Posterior vena cava (tissue), 2 donors: ENCODE measurements at places on chromosomes 13 and 19. TPM values are rescaled to one million over a fixed set of nuclear protein-coding genes. Genes with fewer than 3 reads are reported as not detected.

DNA sequence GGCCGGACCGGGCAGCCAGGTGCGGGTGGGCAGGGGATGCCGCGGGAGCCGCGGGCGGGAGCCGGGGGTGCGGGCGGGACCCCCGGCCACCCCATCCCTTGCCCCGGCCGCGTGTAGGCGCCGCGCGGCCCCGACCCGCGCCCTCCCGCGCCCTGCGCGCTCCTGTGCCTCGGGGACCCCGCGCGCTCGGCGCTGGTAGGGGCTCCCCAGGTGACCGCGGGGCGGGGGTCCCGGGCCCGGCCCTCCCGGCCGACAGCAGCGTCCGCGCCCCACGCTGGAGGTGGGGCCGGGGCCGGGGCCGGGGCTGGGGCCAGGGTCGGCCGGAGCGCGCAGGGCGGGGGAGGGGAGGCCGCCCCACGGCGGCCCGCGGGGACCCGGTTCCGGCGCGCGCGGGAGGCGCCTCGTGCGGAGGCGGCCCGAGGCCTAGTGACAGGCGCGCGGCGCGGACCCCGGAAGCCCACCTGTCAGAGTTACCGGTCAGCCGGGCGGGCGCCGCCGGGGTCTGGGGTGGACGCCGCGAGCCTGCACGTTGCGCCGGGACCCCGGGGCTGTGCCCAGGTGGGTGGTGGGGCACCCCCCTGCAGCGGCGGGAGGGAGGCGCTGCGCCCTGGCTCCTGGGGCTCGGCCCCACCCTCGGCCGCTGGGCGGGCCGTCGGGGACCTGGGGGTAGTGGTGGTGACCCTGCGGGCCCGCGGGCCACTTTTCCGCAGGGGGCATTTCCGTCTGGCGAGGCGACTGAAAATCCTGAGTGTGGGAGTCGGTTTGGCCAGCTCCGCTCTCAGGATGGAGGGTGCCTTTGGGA is 518 bp downstream of the TFDP1 start:
- peak; percentile 74 for DNase-seq

- peak; percentile 32 for DNase-seq
Observed at GRCh38 chr13:114088863-114089262, 43.6 kb downstream of the RASA3 start.

The RFPL4A gene
- total RNA-seq = not detected

DNA sequence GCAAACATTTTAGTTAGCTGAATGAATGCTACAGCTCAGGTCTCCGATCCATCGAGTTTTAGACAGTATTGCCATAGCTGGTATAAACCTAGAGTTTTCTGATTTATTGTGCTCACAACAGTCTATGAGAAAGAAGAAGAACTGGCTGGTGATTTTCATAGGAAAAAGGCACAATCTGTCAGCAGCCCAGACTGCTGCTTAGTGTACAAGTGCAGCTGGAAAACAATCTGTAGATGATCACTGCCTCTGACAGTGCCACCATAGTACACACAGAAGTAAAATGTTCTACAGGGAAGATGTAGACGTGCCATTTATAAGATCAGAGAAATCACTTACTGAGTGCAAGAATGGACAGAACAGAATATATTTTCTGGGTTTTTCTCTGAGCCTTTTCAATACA is 48.4 kb downstream of the MYO16 start:
- DNase-seq = no peak

DNA sequence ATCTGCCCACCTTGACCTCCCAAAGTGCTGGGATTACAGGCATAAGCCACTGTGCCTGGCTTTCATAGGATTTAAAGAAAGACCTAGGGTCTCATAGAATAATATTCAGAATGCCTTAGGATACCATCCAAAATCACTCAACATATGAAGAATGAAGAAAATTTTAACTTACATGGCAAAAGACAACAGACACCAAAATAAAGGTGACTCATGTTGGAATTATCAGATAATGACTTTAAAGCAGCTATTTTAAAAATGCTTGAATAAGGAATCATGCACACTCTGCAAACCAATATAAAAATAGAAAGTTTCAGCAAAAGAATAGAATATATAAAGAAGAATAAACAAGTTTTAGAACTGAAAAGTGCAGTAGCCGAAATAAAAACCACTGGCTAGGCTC is 29.3 kb downstream of the ZNF566 start:
- no peak for DNase-seq

The GAS6 gene
- 201 TPM for total RNA-seq
